Cerebellar nuclear complex (tissue), 1 donor: ENCODE measurements at places on chromosomes 2 and 18.

DNA sequence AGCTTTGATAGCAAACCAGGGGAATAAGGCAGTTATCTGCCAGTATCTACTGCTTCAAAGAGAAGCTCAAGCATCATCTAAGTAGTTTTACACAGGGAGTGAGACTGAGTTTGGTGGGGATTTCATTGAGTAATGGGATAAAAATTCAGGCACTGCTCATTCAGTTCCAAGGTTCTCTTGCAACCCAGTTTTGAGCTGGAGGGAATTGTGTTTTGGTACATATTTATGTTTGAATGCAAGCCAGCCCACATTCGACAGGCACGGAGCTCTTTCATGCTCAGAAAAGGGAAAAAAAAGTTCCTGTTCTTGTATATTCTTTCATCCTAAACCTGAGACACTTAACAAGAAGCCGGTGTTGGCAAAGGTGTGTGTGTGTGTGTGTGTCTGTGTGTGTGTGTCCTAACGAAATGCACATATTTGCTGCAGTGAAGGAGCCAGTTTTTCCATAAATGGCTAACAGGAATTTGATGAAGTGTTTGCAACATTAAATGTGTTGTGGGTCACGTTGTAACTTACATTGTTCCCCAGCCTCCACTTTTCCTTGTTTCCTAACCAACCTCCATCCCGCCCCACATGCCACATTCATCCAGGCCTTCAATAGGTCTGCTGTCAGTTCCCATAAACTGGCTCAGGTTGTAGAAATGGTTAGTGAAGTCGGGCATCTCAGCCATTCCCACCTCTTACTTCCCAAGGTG is 311.1 kb downstream of the TXNL1 start:
- no peak for DNase-seq

- no peak for DNase-seq
These were observed 36.9 kb downstream of the AGAP1 start for GRCh38 chr2:235530735-235531134.

DNA sequence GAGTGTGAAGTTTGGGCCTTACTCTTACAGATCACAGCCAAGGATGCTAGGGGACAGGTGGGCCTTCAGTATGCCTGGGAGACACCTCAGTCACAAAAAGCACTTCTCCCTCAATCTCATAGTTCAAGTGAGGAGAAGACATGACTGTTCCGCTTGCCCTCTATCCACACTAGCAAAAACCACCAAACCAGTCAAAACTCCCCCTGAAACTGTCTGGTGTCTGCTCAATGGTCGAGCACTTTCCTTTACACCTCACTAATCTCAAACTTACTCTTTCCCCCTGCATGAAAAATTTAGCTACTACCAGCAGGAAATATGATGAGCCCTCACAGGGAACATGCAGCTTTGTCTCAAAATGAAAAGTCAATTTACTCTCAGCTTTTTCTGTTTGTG is 232.2 kb downstream of the TRIB2 start:
- DNase-seq: no peak

DNA sequence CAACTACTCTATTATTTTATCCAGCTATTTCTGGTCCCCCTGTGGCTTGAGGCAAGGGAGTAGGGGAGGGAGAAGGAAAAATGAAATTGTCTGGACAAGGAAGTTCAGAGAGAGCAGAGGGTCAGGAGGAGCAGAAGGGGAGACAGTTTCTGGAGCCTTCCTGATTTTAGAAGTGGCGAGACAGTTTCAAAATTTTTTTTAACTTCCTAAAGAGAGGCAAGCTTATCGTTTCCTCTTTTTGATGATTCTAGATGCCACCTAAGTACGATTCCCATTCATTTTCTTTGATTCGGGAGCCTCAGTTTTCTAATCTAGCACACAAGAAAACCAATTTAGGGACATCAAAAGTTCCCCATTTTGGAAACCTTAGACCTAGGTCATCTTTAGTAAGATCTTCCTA is 96.9 kb upstream of the B3GNT2 start:
- DNase-seq: no peak

DNA sequence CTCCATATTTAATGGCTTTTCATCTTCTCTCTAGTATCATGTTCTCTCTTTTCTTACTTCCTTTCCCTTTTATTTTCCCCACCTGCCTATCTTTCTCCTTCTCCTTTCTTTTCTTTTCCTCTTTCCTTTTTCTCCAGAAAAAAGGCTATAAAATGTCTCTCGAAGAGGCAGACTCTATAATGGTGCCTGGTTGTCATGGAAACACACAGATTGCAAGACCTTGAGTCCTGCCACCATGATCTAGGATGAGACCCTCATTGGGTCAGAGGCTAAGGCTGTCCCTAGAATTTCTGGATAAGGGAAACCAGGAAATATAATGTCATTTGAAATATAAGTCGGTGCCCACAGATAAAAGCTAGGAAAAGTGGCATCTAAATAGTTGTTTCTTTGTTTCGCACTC is 36.5 kb upstream of the LHCGR start:
- DNase-seq: no peak

- no peak for DNase-seq
These were observed 157.2 kb downstream of the MIB1 start for GRCh38 chr18:21897811-21898210.

GRCh38 chr2:196660244-196660643 is 20.7 kb downstream of the CCDC150 start:
- no peak for DNase-seq

DNA sequence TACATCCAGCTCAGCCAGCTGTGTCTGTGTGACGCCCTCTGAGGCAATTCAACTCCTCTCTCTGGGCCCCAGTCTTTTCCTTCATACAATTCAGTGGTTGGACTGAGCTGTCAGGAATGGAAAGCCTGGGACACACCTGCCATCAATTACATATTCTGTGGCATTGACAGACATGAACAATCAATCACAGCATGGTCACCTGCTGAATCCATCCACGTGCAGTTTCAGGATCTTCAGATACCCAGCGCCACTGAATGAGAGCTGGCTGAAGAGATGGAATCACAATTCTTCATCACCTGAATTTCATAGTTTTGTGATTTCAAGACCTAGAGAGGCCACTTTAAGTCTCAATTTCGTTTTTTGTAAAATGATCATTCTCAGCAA is 5.1 kb downstream of the ADRA2B start:
- DNase-seq: no peak

DNA sequence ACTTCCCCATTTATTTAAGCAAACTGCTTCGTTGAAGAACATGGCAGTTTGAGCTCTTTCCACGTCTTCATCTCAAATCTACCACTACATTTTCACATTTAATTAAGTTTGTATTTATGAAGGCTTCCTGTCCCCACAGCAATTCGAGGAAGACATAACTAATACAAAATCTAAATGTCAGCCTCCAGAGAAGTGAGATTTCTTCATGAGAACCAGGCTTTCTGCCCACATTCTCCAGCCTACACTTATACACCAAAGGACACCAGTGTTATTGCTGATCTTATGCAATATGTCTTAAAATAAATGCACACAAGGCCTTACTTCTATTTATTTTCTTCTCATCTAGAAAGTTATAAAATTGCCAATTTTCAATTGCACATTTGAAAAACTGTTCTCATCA is 1209.3 kb upstream of the FAM98A start:
- no peak for DNase-seq

GRCh38 chr2:203498161-203498560 is 36.9 kb downstream of the RAPH1 start:
- DNase-seq: no peak

DNA sequence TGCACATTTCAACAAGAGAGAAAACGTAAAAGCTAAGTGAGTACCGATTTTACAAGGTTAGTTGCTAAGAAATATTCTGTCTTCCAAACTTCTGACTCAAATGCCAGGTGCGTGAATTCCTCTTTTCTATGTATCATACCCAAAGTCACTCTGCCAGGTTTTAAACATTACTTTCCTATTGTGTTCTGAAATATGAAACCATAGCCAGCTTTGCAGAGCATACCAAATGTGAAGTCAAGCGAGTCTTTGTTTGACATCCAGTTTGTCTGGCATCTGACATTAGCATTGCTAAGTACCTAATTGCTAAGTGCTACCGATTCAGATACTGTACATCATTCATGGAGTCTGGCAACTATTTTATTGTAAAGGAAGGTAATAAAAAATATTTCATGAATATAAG is 321.9 kb upstream of the GALNT5 start:
- DNase-seq: no peak

- DNase-seq: no peak
These were observed 29.9 kb downstream of the LYPD6B start for GRCh38 chr2:149068225-149068995.

- peak; percentile 94 for DNase-seq
These were observed 36.4 kb downstream of the CACNB4 start for GRCh38 chr2:152062125-152063091.

- DNase-seq: no peak
These were observed 117.6 kb upstream of the SPATS2L start for GRCh38 chr2:200188876-200189275.

DNA sequence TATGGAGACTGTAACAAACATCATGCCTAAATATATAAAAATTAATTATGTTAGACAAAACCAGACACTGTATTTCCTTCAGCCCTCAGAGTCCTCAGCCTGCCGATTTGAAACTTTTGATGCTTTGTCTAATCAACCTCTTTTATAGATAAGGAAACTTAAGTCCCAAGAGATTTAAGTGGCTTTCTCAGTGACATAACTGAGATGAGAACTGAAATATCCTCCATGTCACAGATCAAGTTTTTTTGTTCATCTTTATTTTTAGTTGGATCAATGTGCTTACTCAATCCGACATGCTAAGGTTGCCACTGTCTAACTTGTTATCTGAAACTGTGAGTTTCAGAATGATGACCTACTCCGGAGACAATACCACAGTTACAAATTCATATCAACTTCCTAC is 72.3 kb downstream of the BARD1 start:
- no peak for DNase-seq

DNA sequence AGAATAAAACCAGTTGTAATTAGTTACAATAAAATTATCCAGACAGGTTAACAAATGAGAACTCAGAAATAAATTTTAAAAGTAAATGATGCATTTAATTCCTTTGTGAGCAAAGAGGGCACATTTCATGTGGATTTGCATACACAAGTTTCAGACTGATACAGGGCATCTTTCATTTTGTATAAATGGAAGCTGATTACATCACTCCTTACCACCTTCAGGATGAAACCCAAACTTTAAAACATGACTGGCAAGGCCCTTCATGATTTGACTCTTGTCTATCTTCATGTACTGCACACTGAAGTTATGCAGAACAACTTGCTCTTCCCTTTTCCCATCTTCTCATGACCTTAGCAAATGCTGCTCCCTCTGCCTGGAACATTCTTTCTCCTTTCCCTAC is 26.9 kb downstream of the EFEMP1 start:
- DNase-seq: no peak

- no peak for DNase-seq
These were observed 71.5 kb downstream of the GREB1L start for GRCh38 chr18:21313576-21313975.

GRCh38 chr2:64330281-64331113 is 123.5 kb upstream of the LGALSL start:
- DNase-seq: no peak

GRCh38 chr2:1268034-1268433 is 145.2 kb upstream of the TPO start:
- DNase-seq: no peak

DNA sequence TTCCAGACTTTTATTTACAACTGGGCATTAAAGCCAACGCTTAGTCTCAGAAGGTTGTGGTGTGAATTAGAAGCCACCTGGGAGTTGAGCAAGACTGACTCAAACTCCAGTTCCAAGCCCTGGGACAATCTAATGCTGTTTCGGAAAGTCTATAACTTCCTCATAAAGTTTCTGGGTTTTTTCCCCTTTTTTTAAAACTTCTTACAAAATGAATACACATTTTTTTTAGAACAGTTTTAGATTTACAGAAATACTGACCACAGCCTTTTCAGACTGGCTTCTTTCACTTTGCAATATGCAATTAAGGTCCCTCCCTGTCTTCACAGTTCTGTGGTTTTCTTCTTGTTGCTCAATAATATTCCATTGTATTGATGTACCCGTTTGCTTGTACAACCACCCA is 115.9 kb upstream of the TWIST2 start:
- DNase-seq: no peak

DNA sequence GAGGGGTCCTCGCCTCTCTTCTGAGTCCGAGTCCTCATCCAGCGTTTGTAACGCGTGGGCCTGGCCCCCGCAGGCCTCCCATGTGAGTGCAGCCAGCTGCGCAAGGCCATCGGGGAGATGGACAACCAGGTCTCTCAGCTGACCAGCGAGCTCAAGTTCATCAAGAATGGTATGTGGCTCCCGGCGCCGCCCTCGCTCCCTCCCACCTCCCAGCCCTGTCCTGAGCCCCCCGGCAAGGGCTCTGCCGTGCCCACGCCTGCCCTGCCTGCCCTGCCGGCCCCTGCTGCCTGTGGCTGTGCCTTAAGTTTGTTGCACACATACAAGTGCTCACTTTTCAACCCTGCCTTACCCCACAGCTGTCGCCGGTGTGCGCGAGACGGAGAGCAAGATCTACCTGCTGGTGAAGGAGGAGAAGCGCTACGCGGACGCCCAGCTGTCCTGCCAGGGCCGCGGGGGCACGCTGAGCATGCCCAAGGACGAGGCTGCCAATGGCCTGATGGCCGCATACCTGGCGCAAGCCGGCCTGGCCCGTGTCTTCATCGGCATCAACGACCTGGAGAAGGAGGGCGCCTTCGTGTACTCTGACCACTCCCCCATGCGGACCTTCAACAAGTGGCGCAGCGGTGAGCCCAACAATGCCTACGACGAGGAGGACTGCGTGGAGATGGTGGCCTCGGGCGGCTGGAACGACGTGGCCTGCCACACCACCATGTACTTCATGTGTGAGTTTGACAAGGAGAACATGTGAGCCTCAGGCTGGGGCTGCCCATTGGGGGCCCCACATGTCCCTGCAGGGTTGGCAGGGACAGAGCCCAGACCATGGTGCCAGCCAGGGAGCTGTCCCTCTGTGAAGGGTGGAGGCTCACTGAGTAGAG is 14.4 kb upstream of the ALLC start:
- DNase-seq: no peak

- DNase-seq: no peak
These were observed 1.7 kb upstream of the ONECUT2 start for GRCh38 chr18:57433482-57433881.

DNA sequence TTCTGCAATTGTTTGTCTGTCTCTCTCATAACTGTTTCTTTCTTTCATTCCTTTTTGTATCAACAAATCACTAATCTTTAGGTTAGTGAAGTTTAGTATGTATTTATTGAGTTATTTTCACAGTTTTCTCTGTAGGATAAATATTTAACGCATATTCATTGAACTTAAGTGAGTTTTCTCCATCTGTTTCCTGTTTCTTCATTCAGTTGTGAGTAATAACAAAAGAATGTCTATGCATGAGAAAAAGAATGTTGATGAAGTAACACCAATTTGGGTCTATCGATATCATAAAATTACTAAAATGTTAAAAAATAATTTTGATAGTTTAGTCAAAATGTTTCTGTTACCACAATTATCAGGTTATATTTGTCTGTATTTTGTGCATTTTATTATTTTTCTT is 948.0 kb downstream of the DSC3 start:
- no peak for DNase-seq

- no peak for DNase-seq
These were observed 198.6 kb downstream of the FAM210A start for GRCh38 chr18:13527730-13528129.

- no peak for DNase-seq
These were observed 69.8 kb upstream of the STK17B start for GRCh38 chr2:196241175-196241574.

GRCh38 chr2:198471291-198471690 is 666.9 kb downstream of the PLCL1 start:
- DNase-seq: no peak
